Skin of body (tissue), 3 donors: ENCODE measurements at places on chromosomes 5 and 9. TPM values are rescaled to one million over a fixed set of nuclear protein-coding genes. Genes with fewer than 3 reads are reported as not detected.

IL31RA gene
- total RNA-seq, result 13.2 TPM

NUDT2 gene
- 17.3 TPM for total RNA-seq

GDNF gene
- total RNA-seq, result 2.7 TPM

SLC27A4 gene
- 17.7 TPM for total RNA-seq

SLC12A2 gene
- total RNA-seq, result 40.7 TPM

SLC1A3 gene
- 61.1 TPM for total RNA-seq

C9 gene
- 0.10 TPM for total RNA-seq

CCDC171 gene
- total RNA-seq, result 9.2 TPM

NPDC1 gene
- total RNA-seq, result 15.4 TPM

DEPDC1B gene
- 6.7 TPM for total RNA-seq

JADE2 gene
- 9.0 TPM for total RNA-seq

IL11RA gene
- total RNA-seq, result 77.3 TPM

GRCh38 chr9:3954331-3955304 is 345.2 kb downstream of the GLIS3 start:
- peak; percentile 28 for DNase-seq

- DNase-seq, result no peak
Observed at GRCh38 chr5:142017832-142018427, 5.1 kb upstream of the GNPDA1 start.

- no peak for DNase-seq
Observed at GRCh38 chr5:89117124-89117644, 234.2 kb upstream of the MEF2C start.

DNA sequence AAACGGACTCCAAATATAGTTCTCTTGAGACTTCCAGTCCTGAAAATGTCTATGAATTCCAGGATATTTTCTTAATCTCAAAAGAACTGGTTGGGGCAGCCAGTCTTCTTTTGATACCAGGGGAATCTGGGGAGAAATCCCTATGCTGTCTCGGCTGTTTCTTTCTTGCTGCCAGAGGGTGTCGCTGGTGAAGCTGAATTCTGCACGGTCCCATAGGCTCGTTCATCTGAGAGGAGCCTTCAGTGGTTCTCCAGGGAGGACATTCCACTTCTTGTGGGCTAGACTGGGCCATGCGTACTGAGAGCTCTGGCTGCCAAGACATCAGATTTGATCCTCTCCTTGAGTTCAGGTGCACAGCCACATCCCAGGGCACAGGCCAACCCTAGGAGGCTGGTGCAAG is 155.0 kb upstream of the CLINT1 start:
- DNase-seq, result no peak

DNA sequence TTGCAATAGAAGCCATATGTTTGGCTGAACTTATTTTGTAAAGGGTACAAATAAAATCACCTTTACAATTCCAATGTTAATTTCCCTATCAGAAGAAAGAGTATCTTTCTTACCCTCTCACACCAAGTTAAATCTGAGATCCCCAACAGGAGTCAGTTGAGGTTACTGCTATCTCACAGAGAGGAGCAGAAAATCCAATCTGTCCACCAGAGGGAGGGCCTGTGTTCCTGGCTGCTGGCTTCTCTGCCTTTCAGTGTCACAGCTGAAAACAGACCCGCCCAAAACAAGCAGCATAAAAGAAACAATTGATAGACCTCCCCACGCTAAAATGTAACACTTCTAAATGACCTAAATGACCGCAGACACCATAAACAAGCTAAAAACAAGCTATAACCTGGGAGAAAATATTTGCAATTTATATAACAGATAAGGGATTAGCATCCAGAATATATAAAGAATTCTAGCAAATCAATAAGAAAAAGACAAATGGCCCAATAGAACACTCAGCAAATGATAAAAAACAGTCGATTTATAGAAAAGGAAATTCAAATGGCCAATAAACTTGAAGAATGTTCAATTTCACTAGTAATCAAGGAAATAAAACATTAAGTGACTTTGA is 24.5 kb upstream of the MVB12B start:
- peak; percentile 53 for DNase-seq

DNA sequence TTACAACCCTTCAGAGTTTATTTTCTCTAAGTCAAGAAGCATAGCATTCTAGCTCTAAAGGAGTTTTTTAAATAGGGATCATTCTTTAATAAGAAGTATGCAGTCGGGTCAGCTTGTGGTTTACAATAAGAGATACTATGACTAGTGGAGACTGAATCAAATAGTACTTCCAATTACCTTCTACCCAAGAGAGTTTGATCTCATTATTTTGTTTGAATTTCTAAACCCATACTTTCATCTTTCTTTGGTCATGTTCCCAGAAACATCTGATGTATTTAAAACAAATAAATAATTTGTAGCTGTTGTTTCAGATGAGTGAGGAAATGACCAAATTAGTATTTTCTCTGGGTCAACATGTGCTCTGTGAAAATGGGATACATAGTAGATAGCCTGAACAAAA is 160.2 kb upstream of the CDH6 start:
- no peak for DNase-seq

DNA sequence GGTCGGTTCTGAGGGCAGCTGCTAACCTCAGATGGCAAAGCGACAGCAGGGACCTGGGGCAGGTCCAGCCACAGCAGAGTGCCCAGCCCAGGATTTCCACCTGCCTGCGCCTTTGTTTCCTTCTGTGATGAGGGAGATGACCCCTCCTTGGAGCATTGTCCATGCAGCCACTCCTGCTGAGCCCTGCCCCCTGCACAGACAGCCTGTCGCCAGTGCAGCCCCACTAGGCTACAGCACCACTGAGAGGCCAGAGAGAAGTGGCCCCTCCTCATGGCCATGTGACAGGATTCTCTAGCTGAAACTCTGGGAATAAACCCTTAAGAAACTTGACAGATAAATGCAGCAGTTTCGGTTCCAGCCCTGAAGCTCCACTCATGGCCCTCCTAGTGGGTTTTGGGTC is 10.5 kb upstream of the MRNIP start:
- DNase-seq, result no peak

- DNase-seq, result peak; percentile 12
Observed at GRCh38 chr5:74370168-74370567, 270.4 kb downstream of the ENC1 start.

DNA sequence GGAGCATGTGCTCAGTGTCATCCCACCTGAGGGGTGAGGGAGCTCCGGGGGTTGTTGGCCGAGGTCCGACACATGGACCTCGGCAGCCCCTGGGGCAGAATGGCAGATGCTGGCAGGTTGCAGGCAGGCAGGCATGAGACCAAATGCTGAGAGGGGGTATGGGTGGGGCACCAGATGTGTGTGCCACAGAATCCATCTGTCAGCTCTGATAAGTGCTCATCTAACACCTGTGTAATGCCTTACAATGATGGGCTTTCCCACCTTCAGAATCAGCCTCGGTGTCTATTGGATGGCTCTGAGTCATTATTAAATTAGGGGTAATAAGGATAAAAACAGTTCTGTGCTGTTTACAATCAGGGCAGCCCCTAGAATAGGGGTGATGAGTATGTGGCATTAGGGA is 73.1 kb upstream of the SAP30L start:
- DNase-seq, result no peak

GRCh38 chr9:105901514-105902109 is 207.3 kb downstream of the TMEM38B start:
- DNase-seq, result no peak

- no peak for DNase-seq
Observed at GRCh38 chr5:79535477-79536192, 21.7 kb upstream of the HOMER1 start.
